ENCODE measurements at places on chromosomes 7 and 10.

DNA sequence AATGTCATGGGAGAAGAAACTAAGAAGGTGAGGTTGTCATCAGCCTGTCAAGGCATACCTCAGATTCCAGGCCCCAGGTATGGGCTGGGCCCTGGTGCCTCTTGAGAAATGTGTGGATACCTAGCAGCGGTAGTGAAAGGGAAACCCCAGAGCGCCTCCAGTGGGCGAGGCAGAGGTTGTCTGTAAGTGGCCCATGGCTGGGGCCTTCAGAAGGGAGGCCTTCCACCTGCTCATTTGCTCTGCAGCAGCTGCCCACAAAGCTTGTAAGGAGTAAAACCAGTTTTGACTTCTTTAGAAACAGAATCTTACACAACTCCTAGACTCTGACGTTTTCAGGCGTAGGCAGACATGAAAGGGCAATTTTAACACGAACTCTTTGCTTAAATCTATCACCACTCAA, 509.9 kb downstream of the PARD3 start:
- DNase-seq: no peak

DNA sequence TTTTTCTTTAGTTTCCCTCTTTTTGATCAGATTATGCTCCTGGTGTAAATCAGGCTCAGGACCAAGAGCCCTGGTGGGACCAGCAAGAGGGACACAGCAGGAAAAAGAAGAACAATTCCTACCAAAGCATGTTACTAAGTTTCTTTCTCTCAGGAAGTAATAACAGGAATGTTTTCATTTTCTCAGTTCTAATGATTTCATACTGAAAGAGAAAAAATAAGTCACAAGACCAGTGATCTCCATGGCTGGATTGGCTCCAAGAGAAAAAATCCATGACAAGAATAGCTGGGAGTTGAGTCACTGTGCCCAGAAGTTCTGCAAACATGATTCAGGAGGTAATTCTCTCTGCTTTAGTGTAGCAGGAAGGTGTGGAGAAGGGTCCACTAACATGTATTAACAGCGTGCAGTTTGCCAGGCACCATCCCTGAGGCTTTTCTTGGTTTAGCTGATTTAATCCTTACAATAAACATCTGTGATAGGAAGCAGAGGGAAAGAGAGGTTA, 23.8 kb upstream of the IFIT2 start:
- DNase-seq: no peak

GRCh38 chr7:128172963-128173362, 68.1 kb upstream of the LEP start:
- DNase-seq: no peak

- no peak for DNase-seq
Measured at GRCh38 chr7:115363916-115364315, 442.0 kb downstream of the MDFIC start.

GRCh38 chr7:131596785-131597184, 40.4 kb upstream of the PODXL start:
- DNase-seq: no peak

DNA sequence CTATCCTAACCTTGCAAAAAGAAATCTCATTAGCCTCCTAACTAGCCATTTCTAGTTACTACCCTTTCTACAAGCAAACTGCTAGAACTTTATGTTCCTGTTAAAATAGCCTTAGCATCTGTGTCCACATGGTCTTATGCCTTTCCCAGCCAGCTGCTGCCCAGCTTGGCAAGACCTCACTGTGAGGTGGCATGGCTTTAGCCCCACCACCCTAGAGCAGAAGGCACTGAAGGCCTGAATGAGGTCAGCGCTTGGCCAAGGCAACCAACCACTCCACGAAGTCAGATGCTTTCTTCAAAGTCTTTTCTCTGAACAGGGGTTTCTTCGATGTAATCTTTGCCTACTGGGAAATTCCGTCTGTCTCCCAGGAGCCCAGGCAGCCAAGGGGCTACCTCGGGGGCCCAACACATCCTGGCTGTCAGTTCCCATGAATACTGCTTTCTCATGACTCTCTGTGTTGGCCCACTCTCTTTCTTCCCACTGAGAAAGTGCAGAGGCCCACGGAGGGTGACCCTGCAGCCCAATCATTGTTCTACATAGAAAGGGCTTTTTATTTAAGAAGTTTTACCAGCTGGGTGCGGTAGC, 41.6 kb downstream of the POLR3A start:
- DNase-seq: no peak

DNA sequence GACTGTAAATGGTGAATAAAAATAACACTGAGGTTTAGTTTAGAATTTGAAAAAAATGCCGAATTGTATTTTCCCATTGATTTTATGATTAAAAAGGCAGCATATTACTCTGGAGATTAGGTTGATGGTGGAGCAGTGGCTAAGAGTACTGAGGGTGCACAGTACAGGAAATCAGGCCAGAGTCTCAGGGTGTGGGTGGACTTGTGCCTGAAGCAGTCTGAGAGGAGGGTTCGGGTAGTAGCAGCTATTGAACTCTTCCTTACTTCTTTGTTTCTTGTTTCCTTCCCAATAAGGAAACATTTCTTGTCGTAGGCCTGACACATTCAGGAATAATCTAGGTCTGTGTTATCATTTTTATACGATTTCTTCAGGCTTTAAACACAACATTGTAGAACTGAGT, 319.0 kb upstream of the MBL2 start:
- DNase-seq: no peak

GRCh38 chr7:50720295-50720694, 62.4 kb downstream of the GRB10 start:
- DNase-seq: no peak

- DNase-seq: no peak
Measured at GRCh38 chr7:81776161-81776560, 6.3 kb upstream of the HGF start.

- no peak for DNase-seq
Measured at GRCh38 chr7:131795400-131795799, 239.0 kb upstream of the PODXL start.

DNA sequence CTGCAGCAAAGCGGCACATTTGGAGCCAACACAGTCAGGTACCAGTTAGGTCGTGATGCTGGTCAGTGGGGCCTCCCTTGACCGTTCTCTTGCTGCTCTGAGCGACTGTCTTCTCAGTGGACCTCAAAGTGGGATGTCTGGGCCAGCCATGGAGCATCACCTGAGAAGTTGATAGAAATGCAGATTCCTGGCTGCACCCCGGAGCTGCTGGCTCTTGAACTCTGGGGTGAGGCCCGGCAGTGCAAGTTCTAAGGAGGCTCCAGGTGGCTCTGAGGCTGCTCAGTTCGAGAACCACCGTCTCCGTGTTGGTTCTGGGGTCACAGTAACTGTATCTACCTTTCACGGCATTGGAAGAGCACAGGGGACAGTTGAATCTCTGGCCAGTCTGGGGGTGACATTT, 147.5 kb downstream of the WDR37 start:
- DNase-seq: no peak

DNA sequence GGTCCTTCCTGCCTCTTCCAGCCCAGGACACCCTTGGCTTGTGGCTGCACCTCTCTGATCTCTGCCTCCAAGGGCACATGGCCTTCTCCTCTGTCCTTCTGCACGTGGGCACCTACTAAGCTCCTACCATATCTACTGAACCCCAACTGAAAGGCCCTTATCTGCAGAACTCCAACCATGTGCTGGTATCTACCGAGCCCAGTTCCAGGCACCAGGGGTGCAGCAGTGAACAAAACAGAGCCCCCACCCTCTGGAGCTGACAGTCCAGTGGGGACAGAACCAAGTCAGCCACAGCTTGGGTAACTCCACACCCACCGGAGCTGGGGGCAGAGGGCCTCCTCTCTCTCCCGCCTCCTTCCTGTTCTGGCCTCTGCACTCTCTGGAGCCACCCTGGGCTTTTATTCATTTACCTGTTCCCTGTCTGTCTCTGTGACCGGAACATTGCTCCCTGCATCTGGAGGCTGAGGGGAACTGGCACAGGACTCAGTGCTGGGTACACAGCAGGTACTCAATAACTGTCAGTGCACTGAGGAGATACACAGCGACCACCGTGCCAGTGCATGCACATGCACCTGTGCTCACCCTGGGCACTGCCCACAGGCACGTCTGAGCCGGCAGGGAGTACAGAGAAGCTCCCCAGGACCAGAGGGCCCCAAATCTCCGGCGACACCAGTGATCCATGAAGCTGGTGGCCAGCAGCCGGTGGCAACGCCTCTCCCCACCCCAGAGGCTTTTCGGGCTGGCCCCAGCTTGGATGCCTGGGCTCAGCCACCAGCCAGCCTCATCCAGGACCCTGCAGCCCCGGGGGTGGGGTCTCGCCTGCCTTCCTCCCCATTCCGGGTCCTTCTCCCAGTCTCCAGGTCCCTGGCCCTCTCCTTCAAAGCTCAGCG, 2.0 kb downstream of the MICALL2 start:
- DNase-seq: no peak

- no peak for DNase-seq
Measured at GRCh38 chr7:142645777-142646176, 103.5 kb upstream of the PRSS1 start.

DNA sequence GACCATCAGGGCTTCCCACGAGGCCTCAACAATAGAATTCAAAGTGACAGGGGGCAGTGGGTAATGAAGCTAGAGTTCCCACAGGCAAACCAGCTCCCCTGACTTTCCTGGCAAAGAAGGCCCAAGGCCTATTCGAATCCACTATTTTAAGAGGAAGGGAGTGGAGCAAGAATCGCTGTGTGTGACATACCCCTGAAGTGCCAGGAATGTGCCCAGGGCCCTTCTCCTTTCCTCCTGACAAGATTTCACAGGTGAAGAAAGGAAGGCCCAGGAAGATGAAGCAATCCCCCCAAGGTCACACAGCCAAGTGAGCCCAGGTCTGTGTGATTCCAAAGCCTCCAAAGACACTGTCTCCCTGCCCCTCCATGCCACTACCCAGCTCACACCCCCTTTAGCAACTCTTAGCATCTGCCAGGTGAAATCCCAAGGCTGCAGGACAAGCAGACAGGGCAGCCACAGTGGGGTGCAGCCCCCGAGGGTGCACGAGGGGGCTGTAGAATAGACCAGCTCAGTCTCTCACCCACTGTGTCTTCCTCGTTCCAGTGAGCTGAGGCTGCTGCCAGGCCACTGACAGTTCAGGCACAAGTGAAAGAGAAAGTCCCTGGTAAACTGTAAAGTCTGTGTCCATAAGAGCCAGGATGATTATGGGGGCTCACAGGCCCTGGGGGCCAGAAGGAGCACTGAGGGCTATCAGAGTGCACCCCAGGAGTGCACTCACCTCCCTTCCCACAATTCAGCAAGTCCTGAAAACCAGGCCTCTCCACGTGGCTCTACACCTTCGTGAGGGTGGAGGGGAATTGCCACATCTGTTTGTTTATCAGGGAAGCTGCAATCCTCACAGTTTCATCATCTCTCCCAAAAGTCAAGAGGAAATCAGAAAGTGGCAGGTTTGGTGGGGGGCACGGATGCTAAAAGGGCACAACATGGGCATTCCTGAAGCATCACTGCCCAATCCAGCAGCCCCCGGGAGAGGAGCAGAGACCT, 70.8 kb upstream of the ZMIZ1 start:
- no peak for DNase-seq

DNA sequence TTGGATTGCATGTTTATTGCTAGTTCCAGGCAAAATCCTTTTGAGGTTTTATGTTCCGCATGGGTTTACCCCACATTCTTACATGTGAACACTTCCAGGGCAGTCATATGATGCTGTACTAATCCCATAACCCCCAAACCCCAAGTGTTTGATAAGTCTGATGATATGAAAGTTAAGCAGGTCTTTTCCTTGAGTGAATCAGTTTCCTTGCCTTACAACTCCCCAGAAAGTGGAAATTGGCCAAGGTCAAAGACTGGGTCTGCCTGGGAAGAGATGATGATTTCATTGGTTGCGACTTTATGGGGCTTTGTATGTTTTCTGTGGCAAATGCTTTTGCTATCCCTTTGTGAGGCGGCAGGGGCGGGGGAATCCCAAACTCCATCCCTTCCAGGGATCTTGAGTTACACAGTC, 24.7 kb downstream of the AFAP1L2 start:
- no peak for DNase-seq

DNA sequence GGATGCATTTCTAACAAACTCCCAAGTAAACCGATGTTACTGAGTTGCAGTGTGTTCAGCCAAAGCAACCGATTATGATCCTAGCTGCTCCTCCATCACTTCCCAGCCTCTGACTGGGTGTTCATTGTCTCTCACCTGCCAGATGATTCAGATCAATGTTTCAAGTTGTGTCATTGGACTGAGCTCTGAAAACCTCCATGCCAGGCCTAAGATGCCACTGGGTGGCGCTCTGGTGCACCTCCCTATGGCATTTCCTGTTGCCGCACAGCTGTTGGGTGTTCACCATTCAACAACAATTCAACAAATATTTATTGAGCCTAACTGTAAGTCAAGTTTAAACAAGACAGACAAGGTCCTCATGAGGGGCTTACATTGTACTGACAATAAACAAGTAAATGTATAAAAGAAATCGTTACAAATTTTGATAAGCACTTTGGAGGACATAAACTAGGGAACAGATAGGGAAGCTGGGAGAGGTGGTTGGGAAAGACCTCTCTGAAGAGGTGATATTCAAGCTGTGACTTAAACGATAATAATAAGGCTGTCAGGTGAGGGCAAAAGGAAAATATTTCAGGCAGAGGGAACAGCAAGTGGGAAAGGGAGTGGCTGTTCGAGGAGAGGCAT, 22.8 kb downstream of the RGR start:
- peak; percentile 40 for DNase-seq

- DNase-seq: no peak
Measured at GRCh38 chr10:112490545-112490944, 43.5 kb downstream of the VTI1A start.

- DNase-seq: peak; percentile 27
Measured at GRCh38 chr10:101839416-101840063, 4.1 kb downstream of the KCNIP2 start.

- no peak for DNase-seq
Measured at GRCh38 chr7:117637937-117638336, 158.1 kb downstream of the CFTR start.

GRCh38 chr7:151453326-151453791, 13.4 kb upstream of the CRYGN start:
- DNase-seq: no peak

GRCh38 chr7:73435471-73436009, 2.0 kb downstream of the FZD9 start:
- no peak for DNase-seq

- DNase-seq: no peak
Measured at GRCh38 chr7:26103596-26103995, 48.4 kb upstream of the NFE2L3 start.

DNA sequence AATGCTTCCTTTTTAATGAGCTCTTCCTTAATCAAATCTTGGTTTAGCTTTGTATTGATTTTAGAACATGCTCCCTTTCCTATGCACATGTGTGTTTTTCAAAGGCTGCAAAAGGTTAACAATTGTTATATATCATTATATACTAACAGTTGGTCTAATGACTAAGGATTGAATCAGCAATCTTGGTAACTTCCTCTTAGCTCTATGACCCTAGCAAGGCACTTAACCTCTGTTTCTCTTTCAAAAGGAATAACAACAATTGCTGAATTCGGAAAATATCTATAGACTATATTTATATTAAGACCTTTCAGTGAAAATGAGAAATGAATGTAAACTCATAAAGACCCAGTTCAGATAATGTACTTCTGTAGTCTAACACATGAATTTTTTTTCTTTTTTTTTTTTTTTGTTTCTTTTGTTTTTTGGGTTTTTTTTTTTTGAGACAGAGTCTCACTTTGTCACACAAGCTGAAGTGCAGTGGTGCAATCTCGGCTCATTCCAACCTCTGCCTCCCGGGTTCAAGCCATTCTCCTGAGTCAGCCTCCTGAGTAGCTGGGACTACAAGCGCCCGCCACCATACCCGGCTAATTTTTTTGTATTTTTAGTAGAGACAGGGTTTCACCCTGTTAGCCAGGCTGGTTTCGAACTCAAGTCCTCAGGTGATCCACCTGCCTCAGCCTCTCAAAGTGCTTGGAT, 48.8 kb downstream of the HOXA1 start:
- no peak for DNase-seq

Data from stimulated activated CD8-positive, alpha-beta memory T cell treated with anti-CD3 and anti-CD28 coated beads, Interleukin-15, amount 100 ng/mL, for 24 hours (primary cell).